ENCODE measurements at places on chromosomes 12 and 14.

DNA sequence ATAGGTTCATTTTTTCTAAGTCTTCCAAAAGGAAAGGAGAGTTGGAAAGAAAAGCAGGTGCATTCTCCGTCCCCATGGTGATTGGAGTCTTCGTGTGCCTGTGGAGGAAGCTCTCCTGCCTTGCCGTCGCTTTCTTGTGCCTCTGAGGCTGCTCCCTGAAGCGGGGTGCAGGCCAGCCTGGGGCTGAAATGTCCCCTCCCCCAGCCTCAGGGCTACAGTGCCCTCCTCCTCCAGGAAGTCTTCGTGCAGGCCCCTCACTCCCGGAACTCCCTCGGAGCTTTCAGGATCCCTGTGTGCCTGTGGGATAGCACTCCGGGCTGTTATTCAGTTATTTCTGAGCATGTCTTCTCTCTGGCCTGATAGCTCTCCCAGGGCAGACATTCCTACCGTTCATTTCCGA, 569.2 kb downstream of the VRK1 start:
- no peak for DNase-seq

- peak; percentile 33 for DNase-seq
Observed at GRCh38 chr12:62919838-62920237, 15.1 kb downstream of the PPM1H start.

GRCh38 chr12:74963304-74963703, 246.3 kb downstream of the KCNC2 start:
- no peak for DNase-seq

DNA sequence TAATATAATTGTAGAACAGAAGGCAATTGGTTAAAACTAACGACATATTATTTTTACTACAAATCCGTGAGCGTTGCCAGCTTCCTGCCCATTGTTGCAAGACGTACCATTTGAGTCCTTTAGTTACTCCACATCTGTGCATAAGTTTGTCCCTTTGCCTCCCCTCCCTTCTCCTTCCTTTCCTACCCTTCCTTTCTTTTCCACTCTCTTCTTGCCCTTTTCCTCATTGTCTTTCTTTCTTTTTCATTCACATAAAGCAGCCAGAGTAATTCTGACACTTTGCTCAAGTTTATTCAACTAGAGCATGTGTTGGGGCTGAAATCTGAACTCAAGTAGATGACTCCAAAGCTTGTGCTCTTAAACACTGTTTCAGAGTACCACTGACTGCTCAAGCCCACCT, 239.1 kb downstream of the FOXG1 start:
- no peak for DNase-seq

- no peak for DNase-seq
Observed at GRCh38 chr12:17028348-17028747, 422.4 kb upstream of the LMO3 start.

DNA sequence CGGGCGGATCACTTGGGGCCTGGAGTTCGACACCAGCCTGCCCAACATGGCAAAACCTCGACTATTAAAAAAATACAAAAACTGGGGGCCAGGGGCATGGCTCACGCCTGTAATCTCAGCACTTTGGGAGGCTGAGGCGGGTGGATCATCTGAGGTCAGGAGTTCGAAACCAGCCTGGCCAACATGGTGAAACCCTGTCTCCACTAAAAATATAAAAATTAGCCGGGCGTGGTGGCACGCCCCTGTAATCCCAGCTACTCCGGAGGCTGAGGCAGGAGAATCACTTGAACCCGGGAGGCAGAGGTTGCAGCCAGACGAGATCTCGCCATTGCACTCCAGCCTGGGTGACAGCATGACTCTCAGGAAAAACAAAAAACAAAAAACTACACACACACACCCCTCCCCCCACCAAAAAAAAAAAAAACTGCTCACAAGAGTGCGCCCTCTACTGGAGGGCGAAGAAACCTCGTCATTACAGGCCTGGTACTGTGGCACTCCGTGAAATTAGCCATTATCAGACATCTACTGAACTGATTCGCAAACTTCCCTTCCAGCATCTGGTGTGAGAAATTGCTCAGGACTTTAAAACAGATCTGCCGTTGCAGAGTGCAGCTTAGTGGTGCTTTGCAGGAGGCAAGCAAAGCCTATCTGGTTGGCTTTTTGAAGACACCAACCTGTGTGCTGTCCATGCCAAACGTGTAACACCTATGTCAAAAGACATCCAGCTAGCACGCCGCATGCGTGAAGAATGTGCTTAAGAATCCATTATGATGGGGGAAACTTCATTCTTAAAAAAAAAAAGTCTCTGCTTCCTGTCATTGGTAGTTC, 7.7 kb downstream of the PPP1R3E start:
- DNase-seq = peak; percentile 62

- no peak for DNase-seq
Observed at GRCh38 chr14:85519661-85520305, 10.2 kb upstream of the FLRT2 start.

DNA sequence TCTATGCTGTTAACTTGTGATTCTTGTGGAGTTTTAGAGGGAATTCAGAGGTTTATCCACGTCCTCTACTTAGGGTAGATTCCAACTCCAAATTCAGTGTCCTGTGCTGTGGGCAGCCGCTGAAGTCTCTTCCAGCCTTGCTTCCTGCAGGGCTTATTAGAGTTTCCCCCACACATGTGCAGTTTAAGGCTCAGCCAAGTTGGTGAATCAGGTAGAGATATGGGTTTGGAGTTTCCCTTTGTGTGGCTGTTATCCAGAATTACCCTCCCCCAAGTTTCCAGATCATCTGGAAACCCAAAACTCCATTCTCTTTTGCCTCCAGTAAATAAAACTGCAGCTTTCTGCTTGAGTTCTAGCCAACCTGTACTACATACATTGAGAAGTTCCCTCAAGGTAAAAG, 853.7 kb downstream of the GALC start:
- DNase-seq = no peak
